Activated CD4-positive, alpha-beta T cell treated with anti-CD3 and anti-CD28 coated beads, Interleukin-2, amount 10 ng/mL, durations not matched to agents 7 days and 5 days (primary cell): ENCODE measurements at places on chromosomes 2 and 18.
A peak's percentile ranks its signal among the peaks of the same experiment; 100 is the strongest.

GRCh38 chr2:28321426-28321825 is 71.2 kb upstream of the FOSL2 start:
- DNase-seq, result no peak

DNA sequence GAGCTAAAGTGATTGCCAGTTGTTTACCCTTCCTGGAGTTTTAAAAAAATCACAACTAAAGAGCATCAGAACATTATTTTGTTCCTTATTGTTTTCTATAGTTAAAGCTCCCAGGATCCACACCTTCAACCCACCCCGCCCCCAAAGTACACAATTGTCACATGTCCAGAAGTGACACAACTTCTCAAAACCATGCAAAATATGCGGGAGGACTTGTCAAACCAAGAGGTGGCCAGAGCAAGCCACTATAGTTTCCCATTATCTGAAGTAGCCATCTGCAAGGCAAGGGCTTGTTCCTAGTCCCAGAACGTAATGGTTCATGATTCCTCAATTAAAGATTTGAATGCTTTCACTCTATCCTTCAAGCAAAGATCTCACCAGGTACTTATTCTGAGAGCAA is 9.9 kb upstream of the INO80C start:
- DNase-seq, result no peak

- DNase-seq, result no peak
These were observed 1.7 kb downstream of the SEPTIN2 start for GRCh38 chr2:241317391-241317790.

DNA sequence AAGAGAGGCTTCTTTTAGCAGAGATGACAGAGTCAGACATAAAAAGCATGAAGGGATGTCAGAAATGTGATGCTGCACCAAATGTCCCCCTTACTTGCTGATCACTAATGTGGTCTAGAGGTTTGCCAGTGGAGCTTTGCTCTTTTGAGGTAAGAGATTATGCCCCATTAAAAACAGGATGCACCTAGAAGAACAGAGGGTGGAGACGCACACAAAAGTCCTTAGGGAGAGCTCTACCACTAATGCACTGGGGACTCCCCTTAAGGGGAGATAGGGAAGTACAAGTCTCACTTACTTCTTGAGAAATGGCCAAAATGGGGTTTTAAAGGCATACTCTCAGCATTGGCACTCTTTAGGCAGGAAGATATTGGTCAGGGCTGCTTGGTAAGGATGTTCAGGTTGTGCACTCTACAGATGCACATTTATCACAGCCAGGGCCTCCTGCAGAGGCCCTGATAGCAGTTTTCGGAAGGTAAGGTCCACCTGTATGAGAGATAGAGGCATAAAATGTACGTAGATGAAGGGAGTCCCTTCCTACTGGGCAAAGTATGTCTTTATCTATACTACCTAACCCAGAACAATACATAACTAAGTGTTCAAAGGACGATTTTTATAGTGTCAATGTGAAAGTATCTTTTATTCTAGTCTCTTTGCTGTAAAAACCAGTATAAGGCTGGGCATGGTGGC is 17.0 kb upstream of the SCYGR1 start:
- no peak for DNase-seq

DNA sequence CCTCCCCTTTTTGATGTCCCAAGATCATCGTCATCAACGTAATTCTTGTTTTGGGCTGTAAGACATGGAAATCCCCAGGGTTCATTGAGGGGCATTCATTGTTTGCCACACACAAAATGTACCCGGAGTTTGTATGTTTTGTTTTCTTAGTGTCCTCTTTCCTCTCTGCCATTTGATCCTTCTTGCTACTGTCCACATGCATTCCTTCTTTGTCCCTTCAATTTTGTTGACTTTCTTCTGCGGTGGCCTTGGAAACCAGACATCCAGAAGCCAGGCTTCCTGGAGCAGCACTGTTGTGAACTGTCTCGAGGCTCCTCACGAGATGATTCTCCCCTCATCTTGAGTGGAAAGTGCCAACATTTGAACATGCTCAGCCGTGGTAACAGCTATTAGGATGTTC is 24.8 kb downstream of the IGFBP2 start:
- no peak for DNase-seq

GRCh38 chr2:224436634-224437033 is 34.7 kb upstream of the FAM124B start:
- no peak for DNase-seq

DNA sequence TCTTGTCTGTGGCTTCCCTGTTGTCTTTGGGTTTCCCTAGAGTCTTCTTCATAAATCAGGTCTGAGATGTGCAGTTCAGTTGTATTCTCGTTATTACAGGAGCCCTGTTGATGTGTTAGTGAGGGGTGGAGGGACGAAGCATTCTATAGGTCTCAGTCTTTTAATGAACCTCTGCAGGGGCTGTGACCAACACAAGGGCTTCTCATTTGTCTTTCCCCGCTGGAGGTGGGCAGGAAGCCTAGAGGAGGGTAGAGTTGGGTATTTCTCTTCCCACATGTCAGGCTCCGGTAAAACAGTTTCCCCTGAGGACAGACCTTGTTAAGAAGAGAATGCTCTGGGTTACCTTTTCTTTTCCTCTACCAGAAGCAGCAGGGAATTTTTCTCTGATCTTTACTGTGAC is 31.2 kb downstream of the PROC start:
- no peak for DNase-seq

- DNase-seq, result no peak
These were observed 9.2 kb upstream of the PAIP2B start for GRCh38 chr2:71235930-71236587.

- no peak for DNase-seq
These were observed 439.1 kb downstream of the TGIF1 start for GRCh38 chr18:3889121-3889520.

DNA sequence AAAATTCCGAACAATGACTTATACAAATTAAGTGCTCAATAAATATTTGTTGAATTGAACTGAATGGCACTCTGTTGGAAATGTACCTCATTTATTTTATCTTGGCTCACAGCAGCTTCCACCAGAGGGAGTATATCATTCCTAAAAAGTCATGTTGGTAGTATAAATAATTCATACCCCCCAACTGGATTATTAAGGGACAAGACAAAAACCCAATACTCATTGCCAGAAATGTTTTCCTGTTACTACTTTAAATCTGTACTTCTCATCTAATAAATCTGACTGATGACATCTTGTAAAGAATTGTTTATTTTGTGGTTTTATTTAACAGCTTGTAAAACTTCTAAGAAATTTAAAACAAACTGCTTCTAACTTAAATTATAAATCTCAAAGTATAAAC is 163.9 kb downstream of the CDH2 start:
- DNase-seq, result no peak

DNA sequence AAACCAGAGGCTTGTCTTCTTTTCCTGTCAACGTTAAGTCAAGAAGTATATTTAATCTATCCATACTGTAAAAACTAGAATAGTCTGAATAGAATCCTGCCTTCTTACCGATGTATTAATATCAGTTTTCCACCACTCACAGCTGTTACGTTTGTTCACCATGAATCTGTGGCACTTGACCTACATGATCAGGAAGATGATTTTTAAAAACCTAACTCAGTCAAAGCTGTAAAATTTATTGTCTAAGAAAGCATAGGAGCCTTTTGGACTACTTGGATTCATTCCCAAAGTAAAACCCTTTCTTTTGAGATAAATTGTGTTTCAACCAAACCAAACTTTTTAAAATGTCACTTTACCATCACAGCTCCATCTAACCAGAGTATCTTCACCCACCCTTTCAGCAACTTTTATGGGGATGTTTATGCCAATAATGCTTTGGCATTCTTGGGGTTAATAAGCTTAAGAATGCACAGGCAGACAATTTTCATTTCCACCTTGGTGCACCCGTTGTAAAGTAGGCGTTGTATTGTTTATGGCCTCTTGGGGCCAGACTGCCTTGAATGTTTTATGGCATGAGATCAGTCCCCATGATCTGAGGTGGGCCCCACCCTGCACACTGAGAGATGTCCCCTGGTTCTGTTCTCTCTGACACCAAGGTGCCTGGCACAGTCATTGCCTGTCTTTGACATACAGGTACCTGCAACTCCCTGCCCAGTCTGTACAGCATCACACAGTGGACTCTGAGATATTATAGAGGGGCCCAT is 176.2 kb upstream of the EPAS1 start:
- DNase-seq, result no peak

DNA sequence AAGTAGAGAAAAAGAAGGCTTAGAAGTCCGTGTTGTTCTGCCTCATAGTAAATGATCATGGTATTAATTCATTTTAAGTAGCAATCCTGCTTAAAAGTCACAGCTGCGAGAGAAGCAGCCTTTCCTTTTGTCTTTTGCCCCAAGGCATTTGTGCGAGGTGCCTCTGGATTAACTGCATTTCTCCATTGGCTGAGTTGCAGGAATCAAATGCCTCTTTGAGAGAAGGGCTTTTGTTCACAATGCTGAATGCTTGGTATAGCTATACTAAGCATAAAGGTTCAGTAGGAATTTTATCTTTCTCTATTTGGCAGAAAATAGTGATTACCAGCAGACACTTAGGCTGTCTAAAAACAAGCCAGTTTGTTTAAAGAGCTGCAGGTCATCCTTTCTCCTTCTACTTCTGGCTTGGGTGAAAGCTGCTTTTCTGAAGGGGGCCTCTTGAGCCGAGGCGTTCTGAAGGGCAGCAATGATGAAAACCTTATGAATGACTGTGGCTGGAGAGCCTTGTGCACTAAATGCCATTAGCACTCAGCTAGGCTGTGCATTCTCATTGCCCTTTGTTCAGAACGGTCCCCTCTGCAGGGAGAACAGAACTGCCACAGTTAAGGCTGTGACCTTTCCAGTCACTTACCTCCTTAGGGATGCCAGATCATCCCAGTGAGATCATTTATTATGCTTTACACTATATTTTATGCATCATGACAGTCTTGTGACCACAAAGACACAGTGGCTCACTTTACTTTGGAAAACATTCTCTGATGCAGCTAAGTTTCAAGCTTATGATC is 68.8 kb upstream of the TMEM87B start:
- no peak for DNase-seq

GRCh38 chr2:46872902-46873603 is 42.6 kb downstream of the MCFD2 start:
- DNase-seq, result no peak

GRCh38 chr18:24016643-24017042 is 2.1 kb downstream of the TTC39C start:
- DNase-seq, result no peak

- peak; percentile 14 for DNase-seq
These were observed 72.5 kb downstream of the DGKD start for GRCh38 chr2:233426619-233427342.

- DNase-seq, result no peak
These were observed 44.8 kb downstream of the SPP2 start for GRCh38 chr2:234095301-234095700.

DNA sequence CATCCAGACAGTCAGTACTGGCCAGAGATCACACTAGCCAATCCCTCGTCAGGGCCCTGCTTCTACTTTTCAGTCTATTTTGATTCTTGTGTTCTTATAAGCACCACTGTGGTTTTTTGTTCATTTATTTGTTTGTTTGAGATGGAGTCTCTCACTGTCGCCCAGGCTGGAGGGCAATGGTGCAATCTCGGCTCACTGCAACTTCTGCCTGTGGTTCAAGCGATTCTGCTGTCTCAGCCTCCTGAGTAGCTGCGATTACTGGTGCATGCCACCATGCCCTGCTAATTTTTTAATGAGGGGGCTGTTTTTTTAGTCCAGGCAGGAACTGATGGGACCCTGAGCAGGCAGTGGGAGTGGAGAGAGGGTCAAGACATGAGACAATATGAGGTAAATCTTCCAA is 64.9 kb upstream of the KIF5C start:
- no peak for DNase-seq

- no peak for DNase-seq
These were observed 54.4 kb upstream of the FOSL2 start for GRCh38 chr2:28338046-28338817.

GRCh38 chr2:18505703-18506341 is 54.6 kb downstream of the RDH14 start:
- no peak for DNase-seq

GRCh38 chr2:196970099-196970498 is 43.6 kb upstream of the PGAP1 start:
- DNase-seq, result no peak

- no peak for DNase-seq
These were observed 3.5 kb upstream of the DSC2 start for GRCh38 chr18:31105733-31106132.

DNA sequence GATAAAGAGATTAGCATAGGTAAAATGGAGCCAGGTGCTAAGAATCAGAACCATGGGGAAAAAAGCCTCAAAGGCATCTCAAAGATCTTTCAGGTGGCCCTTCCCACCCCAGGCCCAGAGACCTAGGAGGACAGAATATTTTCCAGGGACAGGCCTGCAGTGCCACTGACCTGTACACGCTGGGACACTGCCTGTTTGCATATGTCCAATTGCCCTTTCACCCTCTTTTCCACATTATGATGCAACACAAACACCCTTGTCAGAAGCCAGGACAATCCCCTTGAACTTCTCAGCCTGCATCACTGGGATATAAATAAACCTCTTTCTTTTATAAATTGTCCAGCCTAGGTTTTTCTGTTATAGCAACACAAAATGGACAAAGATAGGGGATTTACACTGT is 419.1 kb downstream of the TRIB2 start:
- DNase-seq, result no peak

DNA sequence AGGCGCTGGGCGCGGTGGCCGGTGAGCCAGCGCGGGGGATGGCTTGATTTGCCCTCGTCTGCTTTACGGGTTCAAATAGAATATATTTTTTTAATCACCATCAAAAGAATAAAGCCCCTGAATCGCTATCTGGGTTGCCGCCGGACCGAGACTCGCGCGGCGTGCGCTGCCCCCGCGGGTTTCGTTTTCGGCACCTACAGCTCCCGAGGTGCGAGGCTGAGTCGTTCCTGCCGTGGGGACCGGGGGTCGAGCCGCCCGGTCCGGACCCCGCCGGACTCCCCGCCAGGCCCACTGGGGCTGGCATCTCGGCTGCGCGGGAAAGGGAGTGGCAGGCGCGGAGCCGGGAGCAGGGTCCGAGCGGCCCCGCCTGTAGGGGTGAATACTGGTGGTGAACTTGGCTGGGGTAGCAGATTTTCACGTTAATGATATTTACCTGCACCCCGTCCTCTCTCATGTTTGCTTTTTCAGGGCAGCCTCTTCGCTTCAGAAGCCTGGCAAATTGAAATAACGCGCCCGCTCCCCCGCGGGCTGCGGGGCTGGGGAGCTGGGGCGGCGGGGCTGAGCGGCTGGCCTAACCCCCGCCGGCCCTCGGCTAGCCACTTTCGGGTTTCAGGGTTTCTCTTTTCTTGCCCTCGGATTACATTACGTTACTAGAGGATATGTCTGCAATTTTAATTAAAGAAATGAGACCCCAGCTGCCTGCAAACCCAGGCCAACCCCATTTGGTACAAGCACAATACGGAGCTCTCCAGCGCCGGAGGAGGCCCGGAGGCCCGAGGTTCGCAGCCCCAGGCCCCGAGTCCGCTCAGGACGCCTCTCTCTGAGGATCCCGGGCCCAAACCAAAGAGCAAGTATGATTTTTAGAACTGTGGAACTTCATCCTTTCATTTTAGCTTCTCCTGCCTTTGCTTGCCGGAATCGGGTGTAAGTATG is 1.7 kb upstream of the CELF4 start:
- DNase-seq, result no peak
